ENCODE measurements at places on chromosomes 1 and 21. TPM values are rescaled to one million over a fixed set of nuclear protein-coding genes. Genes with fewer than 3 reads are reported as not detected.

FAM229A gene
- polyA plus RNA-seq, result 7.6 TPM

CCDC27 gene
- polyA plus RNA-seq, result 0.38 TPM

DNA sequence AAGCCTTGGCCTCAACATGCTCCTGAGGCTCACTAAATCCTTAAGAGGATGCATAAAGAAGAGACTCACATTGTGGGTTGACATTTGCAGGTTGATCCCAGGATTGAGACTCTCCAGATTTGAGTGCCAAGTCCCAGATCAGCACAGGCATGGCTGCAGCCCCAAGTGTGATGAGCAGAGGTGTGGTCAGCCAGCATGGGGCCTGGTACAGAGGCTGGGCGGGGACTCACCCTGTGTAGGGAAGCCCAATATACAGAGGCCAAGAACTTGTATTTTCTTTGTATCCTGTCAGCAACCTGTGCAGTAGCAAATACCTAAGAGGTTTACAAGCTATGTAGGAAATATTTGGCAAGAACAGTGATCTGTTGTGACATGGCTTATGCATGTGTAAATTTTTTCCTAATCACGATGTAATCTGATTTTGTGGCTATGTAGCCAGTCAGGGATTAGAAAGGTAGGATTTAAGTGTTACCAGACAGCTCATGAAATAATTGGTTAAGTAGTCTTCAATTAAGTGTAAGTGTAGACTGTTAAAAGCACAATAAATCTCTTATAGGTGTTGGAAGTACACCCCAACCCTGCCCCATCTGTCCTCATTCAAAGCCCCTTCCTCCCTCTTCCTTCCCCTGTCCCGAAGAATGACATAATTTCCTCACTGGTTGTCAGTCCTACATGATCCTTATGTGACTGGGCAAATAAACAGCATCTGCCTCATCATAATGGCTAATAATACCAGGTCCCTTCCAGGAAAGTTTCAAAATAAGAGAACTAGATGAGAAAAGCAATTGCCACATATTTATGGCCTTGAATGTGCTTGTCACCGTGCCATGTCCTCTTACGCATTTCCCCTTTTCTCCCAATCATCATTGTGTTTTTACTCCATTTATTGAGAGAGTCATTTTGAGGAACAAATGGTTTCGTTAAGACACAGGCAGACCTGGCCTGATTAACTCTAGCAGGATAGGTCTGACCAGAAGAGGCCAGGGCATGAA is 120.9 kb downstream of the HLX start:
- DNase-seq, result no peak

- no peak for DNase-seq
These were observed 52.1 kb downstream of the NMNAT2 start for GRCh38 chr1:183366116-183366515.

DNA sequence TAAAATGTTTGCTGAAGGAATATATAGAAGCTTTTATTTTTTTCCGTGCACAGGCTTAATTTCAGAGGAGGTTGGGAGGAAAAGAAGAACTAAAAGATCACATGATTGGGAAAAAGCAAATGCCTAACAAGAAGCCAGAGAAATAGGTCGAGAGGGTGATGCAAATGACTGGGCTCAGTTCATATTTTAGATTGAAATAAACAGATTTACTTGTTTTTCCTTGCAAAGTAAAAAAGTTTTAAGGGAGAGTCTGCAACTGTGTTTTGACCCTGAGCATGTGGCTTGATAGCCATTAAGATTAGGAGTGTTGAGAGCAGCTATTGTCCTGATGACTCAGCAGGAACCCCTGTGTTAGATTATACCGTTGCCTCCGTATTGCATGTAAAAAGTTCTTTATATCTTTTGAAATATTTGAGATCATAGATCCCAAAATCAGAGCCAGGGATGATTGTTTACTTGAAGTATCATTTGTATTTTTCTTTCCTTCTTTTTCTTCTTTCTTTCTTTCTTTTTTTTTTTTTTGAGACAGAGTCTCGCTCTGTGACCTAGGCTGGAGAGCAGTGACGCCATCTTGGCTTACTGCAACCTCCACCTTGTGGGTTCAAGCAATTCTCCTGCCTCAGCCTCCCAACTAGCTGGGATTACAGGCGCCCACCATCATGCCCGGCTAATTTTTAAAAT is 20.2 kb downstream of the CLIC4 start:
- no peak for DNase-seq

Measured in left renal cortex interstitium (tissue), 4 donors.